Psoas muscle (tissue), 8 donors: ENCODE measurements at places on chromosomes 5 and 9. TPM values are rescaled to one million over a fixed set of nuclear protein-coding genes. Genes with fewer than 3 reads are reported as not detected.

WNK2 gene
- polyA plus RNA-seq, result 22.5 TPM

PCDH12 gene
- 1.6 TPM for polyA plus RNA-seq

EPB41L4B gene
- polyA plus RNA-seq, result 2.6 TPM

FBP2 gene
- polyA plus RNA-seq, result 18.9 TPM

SLC25A46 gene
- 91.9 TPM for polyA plus RNA-seq

C5orf34 gene
- 0.85 TPM for polyA plus RNA-seq

SFXN1 gene
- 8.7 TPM for polyA plus RNA-seq

FCN2 gene
- polyA plus RNA-seq, result not detected

TMC1 gene
- 0.05 TPM for polyA plus RNA-seq

RFESD gene
- polyA plus RNA-seq, result 4.7 TPM

FAXDC2 gene
- polyA plus RNA-seq, result 2.8 TPM

TMEM171 gene
- polyA plus RNA-seq, result 0.89 TPM

NXNL2 gene
- 0.05 TPM for polyA plus RNA-seq

SAXO1 gene
- polyA plus RNA-seq, result 0.38 TPM
